NCI-H460 (cell line): ENCODE measurements at places on chromosomes 1 and 21. TPM values are rescaled to one million over a fixed set of nuclear protein-coding genes. Genes with fewer than 3 reads are reported as not detected.

GRCh38 chr21:42276076-42276475 is 39.1 kb downstream of the TFF3 start:
- DNase-seq = no peak

DNA sequence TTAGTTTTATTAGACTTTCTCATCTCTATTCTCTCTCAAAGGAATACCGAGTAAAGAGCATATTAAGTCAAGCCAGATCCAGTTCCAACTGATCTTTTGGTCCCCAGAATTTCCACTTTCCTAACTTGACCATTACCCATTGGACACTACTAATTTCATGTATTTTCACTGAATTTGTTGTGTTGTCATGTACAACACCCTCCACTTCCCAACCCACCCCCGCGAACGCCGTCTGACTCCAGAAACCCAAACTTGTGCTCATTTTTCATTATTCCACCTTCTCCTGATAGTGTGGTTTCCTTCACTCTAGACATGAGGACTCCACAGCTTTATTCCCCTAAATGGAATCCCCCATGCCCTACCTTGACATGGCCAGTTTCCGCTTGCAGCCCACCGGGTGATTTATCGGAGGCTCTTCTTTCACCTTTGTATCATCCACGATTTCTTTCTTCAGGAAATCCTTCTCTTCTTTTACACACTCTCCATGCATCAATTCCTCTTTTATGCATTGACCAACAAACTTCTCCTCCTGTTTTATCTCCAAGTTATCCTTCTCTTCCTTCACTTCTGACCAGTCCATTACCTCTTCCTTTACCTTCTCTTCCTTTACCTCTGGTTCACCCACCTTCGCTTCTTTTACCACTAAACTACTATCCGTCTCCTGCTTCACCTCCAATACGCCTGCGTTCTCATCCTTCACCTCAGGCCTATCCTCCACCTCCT is 805 bp downstream of the ZNHIT6 start:
- no peak for DNase-seq

- no peak for DNase-seq
Observed at GRCh38 chr1:246338098-246338497, 169.0 kb downstream of the SMYD3 start.

DNA sequence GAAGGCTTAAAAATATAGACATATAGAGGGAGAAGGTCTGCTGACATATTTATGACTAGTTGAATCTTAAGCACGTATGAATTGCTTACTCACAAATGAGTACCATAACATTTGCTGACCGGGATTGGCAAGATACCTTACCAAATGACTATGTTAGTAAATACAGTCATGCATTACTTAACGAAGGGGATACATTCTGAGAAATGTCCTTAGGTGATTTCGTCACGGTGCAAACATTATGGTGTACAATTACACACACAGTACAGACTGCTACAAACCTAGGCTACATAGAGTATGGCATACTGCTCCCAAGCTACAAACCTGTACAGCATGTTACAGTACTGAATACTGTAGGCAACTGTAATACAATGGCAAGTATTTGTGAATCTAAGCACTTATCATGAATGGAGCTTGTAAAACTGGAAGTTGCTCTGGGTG is 19.4 kb upstream of the UBE2U start:
- DNase-seq = no peak

KCND3 gene
- 0.09 and 0.10 TPM in 2 replicates for total RNA-seq
